Glomerular endothelial cell (primary cell): ENCODE measurements at places on chromosomes 13 and 19. TPM values are rescaled to one million over a fixed set of nuclear protein-coding genes. Genes with fewer than 3 reads are reported as not detected.

The TYK2 gene
- 83.1 and 178 TPM in 2 replicates for total RNA-seq

The PRX gene
- 1.3 and 2.4 TPM in 2 replicates for total RNA-seq

The ZNF85 gene
- total RNA-seq = 7.8 and 14.1 TPM in 2 replicates

The PPP1R12C gene
- 108 and 137 TPM in 2 replicates for total RNA-seq

The F2RL3 gene
- total RNA-seq = 12.4 and 79.1 TPM in 2 replicates

The NFIC gene
- 36.3 and 48.8 TPM in 2 replicates for total RNA-seq

The OR1M1 gene
- total RNA-seq = not detected in 2 replicates

The TEX101 gene
- total RNA-seq = not detected in 2 replicates

The NAPSA gene
- total RNA-seq = 0.10 and 0.70 TPM in 2 replicates

The ZNF568 gene
- 5.3 and 12.0 TPM in 2 replicates for total RNA-seq

The CEACAM1 gene
- 38.8 and 41.5 TPM in 2 replicates for total RNA-seq

The PROZ gene
- total RNA-seq = not detected in 2 replicates

The PSG7 gene
- not detected in 2 replicates for total RNA-seq

The ICAM3 gene
- 9.3 and 11.3 TPM in 2 replicates for total RNA-seq

The SIRT2 gene
- total RNA-seq = 96.2 and 101 TPM in 2 replicates

The OR4F17 gene
- total RNA-seq = not detected in 2 replicates

The TBC1D17 gene
- total RNA-seq = 27.3 and 35.6 TPM in 2 replicates

GRCh38 chr13:59279028-59279427 lies 884.7 kb downstream of the DIAPH3 start:
- DNase-seq = no peak

DNA sequence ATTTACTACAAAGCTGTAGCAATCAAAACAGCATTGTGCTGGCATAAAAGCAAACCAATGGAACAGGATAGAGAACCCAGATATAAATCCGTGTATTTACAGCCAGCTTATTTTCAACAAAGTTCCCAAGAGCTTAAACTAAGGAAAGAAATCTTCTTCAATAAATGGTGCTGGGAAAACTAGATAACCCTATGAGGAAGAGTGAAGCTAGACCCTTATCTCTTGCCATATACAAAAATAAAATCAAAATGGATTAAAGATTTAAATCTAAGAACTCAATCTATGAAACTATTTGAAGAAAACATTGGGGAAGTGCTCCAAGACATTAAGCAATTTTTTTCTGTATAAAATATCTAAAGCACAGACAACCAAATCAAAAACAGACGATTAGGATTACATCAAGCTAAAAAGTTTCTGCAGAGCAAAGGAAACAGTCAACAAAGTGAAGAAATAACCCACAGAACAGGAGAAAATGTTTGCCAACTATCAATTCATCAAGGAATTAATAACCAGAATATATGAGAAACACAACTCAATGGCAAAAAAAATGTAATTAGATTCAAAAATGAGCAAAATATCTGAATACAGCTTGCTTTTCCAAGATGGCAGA lies 480.7 kb downstream of the LMO7 start:
- no peak for DNase-seq

GRCh38 chr19:8209462-8210378 lies 550 bp downstream of the CERS4 start:
- DNase-seq = no peak

DNA sequence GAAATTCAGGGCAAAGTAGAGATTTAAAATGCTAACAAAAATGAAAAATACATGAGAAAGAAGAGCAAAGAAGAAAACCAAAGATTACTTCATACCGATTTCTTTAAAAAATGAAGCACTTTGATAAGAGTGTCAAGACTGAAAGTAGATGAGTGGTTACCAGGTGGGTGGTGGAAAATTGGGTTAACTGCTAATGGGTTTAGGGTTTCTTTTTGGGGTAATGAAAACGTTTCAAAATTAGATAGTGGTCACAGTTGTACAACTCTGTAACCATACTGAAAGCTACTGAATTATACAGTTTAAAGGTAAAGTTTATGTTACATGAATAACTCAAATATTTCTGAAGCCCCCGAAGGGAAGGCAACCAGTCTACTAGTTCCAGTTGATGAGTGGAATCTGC lies 179.4 kb downstream of the NDFIP2 start:
- DNase-seq = no peak

GRCh38 chr19:39415111-39416046 lies 2.9 kb downstream of the PLEKHG2 start:
- no peak for DNase-seq

- no peak for DNase-seq
Observed at GRCh38 chr19:8849232-8849631, 17.1 kb downstream of the MBD3L1 start.

DNA sequence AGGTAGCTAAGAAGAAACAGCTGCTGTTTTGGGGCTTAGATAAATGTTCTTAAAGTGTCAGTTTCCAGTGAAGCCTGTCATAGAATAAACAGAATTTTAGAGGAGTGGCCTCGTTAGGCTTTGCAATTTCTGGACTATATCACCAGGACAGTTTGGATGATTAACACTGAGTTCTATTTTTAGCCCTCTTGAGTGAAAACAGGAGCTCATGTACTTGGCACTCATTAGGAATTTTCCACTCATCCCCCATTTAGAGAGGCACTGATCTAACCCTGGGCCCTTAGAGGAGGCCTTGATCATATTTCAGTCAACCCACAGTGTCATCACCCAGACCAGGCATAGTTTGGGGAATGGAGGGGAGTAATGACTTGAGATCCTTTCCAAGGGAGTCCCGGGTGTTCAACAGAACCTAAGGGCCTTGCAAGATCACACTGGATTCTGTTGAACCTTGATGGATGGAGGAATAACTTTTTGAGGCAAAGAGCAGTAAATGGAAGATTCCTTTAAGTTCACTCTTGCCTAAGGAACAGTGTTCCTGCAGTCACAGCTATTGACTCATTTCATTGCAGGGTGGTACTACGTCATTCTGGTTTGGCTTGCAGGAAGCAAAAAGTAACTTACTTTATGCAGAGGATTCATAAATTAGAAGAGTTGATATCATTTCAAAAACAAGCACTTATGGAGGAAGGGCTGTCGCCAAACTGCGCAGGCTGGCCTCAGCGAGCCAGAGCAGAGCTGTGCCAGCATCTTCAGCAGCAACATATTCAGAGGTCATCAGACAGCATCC lies 160.2 kb downstream of the SLC7A1 start:
- no peak for DNase-seq

- DNase-seq = no peak
Observed at GRCh38 chr13:36445278-36445677, 13.0 kb downstream of the CCNA1 start.

GRCh38 chr19:34712395-34713261 lies 21.4 kb upstream of the ZNF181 start:
- peak; percentile 48 for DNase-seq

- DNase-seq = no peak
Observed at GRCh38 chr19:33348301-33349010, 25.1 kb upstream of the CEBPG start.

DNA sequence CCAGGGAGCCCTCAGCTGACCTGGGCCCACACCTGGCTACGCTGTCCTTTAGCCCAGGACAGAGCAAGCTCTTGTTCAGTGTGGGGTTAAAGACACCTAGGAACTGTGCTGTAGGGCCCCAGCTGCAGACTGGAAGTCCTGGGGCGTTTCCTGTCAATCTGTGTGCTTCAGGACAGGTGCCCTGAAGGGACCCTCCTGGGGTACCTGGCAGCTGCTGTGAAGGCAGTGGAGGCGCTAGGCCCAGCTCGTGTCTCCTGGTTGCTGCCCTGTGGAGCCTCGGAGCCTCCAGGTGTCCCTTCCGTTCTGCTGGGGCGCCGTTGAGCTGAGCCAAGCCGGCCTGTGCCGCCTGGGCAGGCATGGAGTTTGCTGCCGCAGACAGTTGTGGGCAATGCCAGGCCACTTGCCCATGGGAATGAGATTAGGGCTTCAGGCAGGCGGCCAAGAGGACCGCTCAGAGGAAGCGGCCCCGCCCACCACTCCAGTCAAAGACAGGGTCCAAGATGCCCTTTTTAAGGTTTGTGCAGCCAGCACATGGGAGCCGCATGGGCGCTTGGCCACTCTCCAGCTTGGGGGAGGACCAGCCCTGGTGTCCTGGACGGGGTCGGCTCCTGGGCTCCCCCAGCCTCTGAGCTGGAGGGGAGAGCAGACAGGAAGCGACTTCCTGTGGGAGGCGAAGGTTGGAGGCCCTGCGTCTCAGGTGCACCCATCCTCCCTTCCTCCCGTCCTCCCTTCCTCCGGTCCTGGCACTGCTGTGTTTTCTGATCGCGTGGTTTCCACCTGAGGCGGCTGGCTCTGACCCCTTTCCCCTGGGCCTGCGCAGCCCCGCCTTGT lies 4.0 kb downstream of the PTBP1 start:
- DNase-seq = no peak

DNA sequence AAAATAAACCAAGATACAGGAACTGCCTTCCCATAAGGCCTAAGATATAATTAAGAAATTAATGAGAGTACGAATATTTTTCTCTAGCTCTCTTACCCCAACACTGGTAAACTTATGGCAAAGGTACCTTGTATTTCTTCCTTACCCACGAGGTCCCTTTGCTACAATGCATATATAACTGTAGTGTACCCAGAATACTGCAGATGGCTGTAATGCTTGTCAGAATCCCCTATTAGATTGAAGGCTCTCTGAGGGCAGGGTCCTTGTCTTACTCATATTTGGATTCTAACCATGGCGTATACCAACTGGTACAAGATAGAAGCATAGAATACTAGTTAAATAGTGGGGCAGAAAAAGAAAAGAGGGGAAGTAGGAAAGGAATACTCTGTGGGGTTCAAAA lies 15.1 kb downstream of the SLC25A30 start:
- no peak for DNase-seq

DNA sequence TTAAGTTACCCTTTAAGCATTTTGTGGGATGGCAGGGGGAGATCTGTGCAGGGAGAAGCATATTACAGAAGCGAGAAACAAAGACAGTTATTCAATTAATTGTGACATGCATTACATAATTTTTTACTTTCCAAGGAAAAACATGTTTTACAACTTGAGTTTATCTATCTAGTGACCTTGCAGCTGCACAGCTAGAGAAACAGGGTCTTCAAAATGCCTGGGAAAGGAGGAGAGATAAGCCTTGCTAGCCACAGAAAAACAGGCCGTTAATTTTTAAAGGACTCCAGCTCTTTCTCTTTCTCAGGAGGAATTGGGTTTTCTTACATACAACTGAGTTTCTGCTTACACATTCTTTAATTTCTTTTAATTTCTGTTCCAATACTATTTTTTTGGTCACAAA lies 14.8 kb upstream of the ZNF431 start:
- DNase-seq = no peak

- DNase-seq = no peak
Observed at GRCh38 chr19:18379803-18380747, 5.9 kb upstream of the GDF15 start.

- no peak for DNase-seq
Observed at GRCh38 chr13:24660023-24660741, 20.0 kb upstream of the ATP12A start.

- no peak for DNase-seq
Observed at GRCh38 chr13:104206450-104207044, 1140.3 kb upstream of the SLC10A2 start.

DNA sequence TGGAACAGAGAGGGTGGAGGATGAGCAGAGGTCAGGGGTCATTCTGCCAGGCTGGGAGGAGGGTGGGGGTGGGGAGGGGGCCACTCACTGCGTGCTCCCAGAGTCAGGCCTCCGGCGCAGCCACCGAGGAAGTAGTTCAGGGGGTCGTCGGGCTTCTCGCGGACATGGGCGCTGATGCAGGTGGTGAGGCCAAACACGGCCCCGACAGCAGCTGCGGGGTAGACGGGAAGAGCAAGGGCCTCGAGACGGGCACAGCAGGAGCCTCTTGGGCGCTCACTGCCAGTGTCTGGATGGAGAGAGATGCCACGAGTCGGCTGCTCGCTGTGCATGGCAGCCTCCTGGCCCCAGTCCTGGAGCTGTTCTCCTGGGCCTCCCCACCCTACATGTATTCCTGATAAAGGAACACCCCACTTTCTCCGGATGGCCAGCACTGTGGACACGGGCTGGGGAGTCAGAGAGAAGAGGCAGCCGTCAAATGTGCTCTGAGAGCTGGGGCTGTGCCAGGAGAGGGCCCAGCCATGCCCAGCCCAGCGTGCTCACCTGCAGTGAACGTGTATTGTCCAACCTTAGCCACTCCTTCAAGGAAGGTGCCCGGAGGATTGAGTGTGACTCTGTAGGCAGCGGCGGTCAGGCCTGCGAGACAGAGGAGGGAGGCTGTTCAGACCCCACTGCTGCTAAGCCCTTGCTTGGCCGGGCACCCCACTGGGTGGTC lies 7.1 kb downstream of the NDUFA11 start:
- DNase-seq = no peak
